Vagina (tissue), 2 donors: ENCODE measurements at places on chromosomes 5 and 9. TPM values are rescaled to one million over a fixed set of nuclear protein-coding genes. Genes with fewer than 3 reads are reported as not detected.

DNA sequence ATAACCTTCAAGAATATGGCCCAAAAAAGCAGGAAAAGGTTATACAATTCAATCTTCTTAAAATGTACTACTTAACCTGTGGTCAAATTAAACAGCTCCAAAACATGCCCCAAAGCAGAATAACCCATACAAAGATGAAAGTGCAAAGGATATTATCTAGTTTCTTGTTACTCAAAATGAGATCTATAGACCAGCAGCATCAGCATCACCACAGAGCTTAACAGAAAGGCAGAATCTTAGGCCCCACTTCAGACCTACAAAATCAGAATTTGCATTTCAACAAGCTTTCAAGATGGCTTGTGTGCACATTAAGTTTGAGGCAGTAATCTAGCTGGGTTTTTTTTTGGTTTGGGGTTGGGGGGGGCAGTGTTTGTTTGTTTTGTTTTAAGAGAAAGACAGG lies 54.0 kb downstream of the SCAI start:
- peaks cover 5% of the 10 kb centered on the region for H3K4me1 ChIP-seq
- H3K27me3 ChIP-seq: no peaks in the 10 kb centered on the region
- no peak overlapping the region for H3K27ac ChIP-seq
- DNase-seq: no peak

- no peaks in the 10 kb centered on the region for H3K36me3 ChIP-seq
- H3K27me3 ChIP-seq: no peaks in the 10 kb centered on the region
- H3K4me1 ChIP-seq: no peaks in the 10 kb centered on the region
- no peak overlapping the region for H3K27ac ChIP-seq
- no peak overlapping the region for H3K4me3 ChIP-seq
- DNase-seq: no peak
Measured at GRCh38 chr5:176426876-176427275, 10.5 kb upstream of the CLTB start.

- H3K27ac ChIP-seq: no peak overlapping the region
- H3K27me3 ChIP-seq: no peaks in the 10 kb centered on the region
- H3K4me1 ChIP-seq: no peaks in the 10 kb centered on the region
- DNase-seq: no peak
Measured at GRCh38 chr5:150556859-150557508, 49.1 kb downstream of the NDST1 start.

Gene ARHGEF28
- 41.0 TPM for total RNA-seq

Gene PCDHB14
- total RNA-seq: 4.2 TPM
